Fibroblast of pulmonary artery (primary cell): ENCODE measurements at places on chromosomes 12 and 14.

DNA sequence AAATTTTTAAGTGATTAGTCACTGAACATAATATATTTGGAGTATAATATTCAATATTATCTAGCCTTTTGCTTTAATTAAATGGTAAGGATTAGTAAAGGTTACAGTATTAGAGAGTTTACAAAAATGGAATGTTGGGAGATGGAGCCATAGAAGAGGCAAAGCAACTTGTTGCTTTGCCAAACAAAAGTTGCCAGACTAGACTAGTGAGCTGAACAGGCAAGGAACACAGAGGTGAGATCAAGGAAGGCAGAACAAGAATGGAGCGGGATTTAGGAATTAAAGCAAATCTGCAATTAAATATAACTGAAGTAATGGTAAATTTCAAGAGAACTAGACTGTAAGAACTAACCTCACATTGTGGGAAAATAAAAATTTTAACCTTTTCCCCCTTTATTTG is 5.1 kb downstream of the ARF6 start:
- no peak for DNase-seq

DNA sequence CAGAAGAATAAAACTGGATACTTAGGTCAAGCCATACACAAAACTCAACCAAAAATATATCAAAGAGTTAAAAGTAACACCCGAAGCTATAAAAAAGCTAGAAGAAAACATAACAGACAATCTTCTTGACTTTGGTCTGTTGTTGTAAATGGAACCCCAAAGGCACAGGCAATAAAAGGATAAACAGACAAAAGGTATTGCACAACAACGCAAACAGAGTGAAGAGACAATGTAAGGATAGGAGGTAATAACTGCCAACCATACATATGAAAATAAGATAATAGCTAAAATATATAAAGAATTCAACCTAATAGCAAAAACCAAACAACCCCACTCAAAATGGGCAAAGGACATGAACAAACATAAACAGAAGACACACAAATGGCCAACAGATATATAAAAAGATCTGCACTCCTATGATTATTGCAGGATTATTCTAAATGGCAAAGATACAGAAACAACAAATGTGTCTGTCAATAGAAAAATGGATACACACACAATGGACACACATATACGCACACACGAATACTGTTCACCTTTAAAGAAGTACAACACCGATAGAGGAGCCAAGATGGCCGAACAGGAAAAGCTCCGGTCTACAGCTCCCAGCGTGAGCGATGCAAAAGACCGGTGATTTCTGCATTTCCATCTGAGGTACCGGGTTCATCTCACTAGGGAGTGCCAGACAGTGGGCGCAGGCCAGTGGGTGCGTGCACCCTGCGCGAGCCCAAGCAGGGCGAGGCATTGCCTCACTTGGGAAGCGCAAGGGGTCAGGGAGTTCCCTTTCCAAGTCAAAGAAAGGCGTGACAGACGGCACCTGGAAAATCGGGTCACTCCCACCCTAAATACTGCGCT is 1137.1 kb downstream of the FSCB start:
- no peak for DNase-seq

DNA sequence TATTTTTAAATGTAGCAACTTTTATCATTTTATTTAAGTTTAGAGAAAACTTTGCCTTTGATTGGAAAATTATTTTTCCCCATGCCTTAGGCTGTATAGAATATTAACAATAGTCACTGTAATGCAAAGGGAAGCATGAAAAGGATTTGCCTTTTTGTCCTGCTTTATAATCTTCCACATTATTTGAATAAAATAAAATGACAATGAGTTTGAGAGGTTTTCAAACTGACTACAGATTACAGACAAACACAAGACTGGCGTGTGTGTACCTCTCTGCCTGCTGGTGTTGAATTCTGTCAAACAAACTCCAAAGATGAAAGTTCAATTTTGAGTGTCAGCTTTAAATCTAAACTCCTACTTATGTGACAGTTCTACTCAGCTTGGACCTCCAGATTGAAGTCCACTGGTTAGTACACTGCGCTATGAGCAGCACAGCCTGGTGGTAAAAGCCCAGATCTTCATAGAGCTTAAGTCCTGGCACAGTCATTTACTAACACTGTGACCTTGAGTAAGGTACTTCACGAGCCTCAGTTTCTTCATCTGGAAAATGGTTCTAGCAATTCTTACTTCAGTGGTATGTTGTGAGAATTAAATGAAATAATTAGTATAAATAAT is 98.3 kb upstream of the CPNE8 start:
- DNase-seq = no peak

DNA sequence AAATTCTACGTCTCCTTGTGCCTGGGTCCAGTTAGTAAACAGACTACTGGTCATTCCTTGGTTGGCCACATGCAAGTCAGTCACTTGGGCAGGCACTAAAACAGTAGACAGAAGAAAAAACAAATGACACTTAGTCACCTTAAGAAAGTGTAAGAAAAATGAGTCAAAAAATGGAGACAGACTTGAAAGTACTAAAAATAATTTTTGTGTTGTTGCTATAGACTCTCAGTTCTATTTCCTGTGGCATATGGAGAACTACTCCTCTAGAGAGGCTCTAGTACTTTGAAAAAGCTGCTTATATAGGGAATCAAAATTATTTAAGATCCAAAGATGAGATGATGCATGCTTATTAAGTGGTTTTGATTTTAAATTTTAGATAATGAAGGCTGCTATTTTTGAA is 56.0 kb downstream of the PTPRB start:
- DNase-seq = no peak

- no peak for DNase-seq
Measured at GRCh38 chr12:83958997-83959396, 953.6 kb downstream of the SLC6A15 start.

DNA sequence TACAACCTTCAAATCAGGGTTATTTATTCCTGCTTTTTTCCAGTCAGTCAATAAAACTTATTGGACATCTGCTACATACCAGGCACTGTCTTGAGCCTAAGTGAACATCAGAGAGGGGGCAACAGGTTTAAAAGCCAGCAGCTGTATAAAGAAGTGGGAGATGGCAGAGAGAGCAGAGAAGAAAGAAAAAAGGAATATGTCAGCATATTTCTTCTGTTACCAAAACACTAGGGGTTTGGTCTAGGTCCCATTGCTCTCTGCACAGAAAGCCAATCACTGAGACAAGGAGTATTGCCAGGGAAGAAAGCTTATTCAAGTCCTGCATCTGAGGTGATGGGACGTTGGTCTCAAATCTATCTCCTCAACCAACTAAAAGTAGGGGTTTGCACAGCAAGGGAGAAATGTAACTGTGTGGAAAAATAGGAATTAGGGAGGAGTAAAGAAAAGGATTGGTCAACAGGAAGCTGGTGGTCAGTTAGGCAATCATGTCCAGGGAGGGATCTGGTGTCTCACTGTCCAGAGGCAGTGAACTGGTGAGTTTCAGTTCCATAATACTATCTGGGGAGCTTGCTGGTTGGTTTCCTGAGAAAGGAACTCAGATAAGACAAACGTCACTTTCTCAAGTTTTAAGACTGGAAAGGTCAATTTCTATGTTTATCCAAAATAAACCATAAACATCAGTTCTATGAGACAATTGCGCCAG is 107.5 kb downstream of the PHLDA1 start:
- DNase-seq = peak; percentile 61

DNA sequence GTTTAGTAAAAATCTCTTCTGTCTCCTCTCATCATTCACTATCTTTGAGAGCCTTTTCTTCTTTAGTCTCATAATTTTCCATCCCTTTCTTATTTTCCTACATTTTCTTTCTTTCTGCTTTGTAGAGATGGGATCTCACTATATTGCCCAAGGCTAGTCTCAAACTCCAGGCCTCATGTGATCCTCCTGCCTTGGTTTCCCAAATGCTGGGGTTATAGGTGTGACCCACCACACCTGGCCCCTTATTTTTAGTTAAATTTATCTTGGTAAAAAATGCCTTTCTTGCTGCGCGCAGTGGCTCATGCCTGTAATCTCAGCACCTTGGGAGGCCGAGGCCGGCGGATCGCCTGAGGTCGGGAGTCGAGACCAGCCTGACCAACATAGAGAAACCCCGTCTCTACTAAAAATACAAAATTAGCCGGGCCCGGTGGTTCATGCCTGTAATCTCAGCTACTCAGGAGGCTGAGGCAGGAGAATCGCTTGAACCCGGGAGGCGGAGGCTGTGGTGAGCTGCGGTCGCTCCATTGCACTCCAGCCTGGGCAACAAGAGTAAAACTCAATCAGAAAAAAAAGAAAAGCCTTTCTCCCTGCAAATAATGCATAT is 996 bp downstream of the SLC2A3 start:
- no peak for DNase-seq

GRCh38 chr12:20656600-20656999 is 38.5 kb upstream of the SLCO1C1 start:
- DNase-seq = no peak

DNA sequence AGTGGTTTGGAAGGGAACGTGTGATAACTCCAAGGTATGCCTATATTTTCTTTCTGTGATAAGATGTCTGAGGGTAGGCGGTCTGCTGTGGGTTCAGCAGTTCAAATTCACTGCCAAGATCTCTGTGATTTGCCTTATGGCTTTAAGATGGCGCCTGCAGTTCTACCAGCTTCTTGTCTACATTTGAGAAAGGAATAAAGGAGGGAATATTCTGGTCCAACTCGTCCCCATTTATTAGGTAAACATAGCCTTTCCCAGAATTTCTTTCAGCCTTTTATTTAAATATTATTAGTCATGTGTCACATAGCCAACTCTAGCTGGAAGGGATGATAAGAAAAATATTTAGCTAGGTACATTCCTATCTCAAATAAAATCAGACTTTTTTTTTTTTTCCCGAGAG is 48.8 kb downstream of the KCNJ8 start:
- DNase-seq = no peak

GRCh38 chr14:67729072-67729885 is 27.6 kb downstream of the RDH12 start:
- DNase-seq = peak; percentile 18

DNA sequence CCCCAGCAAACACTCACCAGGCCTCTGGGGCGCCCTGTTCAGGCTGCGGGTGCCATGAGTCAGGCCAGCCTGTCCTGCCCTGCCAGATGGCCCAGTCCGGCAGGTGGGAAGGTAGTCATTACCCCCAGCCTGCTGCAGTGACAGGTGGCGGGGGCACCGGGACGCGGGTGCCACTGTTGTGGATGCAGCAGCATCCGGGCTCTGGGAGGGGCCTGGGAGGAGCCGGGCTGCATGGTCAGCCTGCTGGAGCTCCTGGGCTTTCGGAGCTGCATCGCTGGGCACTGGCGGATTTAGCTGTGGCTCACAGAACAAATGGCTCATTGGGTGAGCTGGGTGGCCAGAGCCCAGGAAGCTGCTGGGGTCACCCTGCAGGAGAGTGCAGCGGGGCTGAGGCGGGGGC is 13.5 kb downstream of the CEP170B start:
- DNase-seq = no peak

DNA sequence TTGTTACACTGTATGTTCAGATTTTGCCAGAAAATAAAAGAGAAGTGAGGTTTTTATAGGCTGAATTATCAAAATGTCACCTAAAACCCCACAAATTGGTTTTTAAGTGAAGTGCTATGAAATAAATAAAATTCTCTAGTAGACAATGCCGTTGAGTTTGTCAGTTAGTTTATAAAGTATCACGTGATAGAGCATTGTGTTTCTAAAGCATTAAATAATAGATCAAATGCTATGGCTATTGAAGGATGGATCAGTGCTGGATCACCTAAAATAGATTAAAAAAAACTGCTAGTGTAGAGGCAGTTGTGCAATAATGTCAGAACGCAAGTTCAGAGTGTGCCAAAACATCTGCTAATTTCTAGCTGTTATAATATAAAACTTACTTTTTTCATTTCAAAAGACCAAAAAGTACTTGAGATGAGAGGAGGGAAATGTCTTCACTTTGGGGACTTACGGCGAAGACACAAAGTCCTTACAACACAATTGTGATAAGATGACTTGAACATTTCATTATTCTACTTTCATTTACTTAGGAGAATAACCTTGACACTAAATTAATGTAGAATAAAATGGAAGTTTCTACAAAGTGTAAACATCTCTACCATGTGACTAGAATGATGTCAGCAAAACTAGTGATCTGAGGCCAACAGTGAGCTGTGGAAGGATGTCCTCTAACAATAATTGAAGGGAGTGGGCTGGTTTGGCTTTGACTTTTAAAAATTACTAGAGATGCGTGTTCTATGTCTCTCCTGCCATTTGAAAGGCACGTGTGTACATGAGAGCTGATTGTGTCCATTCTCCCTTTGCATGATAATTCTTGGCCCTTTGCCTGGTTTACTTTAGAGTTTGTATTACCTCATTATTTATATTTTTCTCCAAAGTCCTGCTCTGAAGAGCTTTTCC is 154.4 kb upstream of the PDE3A start:
- DNase-seq = peak; percentile 81

- DNase-seq = no peak
Measured at GRCh38 chr14:38070061-38070588, 137.6 kb upstream of the SSTR1 start.

DNA sequence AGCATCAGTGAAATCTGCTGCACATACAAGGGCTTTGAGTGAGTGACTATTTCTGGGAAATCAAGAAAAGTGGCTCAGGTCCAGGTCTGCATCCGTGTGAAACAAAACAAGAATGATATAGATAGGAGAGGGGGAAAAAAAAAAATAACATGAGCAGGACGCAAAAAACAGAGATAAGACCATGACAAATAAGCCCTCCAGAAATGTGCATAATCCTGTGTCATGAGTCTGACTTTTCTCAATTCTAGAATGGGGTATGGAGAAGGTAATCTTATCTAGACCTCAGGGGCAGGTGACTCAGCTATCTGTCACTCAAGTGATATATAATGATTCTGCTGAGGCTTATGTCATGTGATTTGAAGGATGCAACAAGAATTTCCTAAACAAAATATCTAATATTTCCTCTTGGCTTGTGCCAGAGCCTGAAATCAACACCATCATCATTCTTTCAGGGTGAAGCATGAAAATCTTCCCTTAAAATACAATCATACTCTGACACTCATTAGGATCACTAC is 250.0 kb downstream of the PHLDA1 start:
- DNase-seq = peak; percentile 96

- peak; percentile 38 for DNase-seq
Measured at GRCh38 chr14:85060121-85060520, 469.8 kb upstream of the FLRT2 start.

DNA sequence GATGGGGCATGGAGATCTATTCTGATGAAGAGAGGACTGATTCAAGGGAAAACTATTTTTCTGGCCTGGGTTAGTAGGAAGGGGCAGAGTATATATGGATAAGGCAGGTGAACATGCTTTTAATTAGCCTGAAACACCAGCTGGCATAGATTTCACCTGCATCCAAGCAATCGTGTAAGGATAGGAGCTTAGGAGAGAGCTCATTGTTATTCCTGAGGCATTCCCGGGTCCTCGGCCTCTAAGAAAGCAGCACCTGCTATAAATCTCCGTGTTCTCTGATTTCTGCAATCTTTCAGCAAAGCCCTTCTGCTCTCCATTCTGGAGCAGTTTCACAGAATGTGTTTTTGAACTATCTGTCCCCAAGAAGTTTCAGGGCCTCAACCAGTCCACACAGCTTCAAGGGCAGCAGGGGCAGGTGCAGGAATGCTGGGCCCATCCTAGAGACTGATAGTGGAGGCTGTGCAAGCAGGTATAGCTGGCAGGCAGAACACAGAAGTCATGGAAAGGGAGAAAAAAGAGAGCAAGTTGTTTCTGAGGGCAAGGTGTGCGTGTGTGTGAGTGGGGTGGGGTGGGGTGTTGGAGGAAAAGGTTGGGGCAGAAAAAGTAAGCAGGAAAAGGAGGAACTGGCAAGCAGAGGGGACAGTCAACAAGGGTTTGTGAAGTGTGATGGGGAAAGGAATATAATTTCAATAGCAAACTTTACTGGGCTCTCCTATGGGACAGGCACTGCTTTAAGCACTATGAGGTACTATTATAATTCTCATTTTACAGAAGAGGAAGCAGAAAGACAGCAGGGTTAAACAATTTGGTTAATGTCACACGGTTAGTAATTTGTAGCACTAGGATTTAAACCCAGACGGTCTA is 203.7 kb upstream of the SSTR1 start:
- DNase-seq = no peak
